ENCODE measurements at places on chromosomes 5 and 9.
A peak's percentile ranks its signal among the peaks of the same experiment; 100 is the strongest.

- no peak for DNase-seq
Observed at GRCh38 chr5:87268970-87269377, 1.3 kb downstream of the RASA1 start.

DNA sequence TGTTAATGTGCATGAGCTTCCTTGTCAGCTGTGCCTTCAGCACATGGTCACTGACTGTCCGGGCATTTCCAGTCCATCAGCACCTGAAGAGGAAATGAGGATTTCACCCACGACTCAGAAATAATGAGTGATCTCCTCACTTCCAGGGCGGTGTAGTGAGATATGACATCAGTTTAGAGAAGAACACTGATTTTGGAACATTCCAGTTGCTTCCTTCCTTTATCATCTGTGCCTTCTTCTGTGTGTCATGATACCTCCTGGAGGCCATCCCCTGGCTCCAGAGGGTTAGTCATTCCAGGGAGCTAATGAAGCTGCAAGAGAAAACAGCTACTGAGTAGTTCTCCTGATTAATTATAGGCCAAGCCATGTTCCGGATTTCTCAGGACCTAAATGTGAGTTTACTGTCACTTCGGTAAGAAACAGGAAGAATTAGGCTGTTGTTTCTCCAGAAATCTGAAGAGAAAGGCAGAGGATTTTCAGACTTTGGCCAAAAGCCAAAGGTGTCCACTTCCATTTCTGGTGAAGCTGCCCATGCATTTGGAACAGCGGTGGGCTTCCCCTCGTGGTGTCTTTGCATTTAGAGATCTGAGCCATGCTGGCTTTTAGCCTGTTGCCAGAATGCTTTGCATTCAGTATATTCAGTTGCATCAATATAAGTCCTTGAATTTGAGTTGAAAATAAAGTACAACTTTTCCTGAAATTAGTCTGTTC, 161.3 kb upstream of the OTULINL start:
- no peak for DNase-seq

DNA sequence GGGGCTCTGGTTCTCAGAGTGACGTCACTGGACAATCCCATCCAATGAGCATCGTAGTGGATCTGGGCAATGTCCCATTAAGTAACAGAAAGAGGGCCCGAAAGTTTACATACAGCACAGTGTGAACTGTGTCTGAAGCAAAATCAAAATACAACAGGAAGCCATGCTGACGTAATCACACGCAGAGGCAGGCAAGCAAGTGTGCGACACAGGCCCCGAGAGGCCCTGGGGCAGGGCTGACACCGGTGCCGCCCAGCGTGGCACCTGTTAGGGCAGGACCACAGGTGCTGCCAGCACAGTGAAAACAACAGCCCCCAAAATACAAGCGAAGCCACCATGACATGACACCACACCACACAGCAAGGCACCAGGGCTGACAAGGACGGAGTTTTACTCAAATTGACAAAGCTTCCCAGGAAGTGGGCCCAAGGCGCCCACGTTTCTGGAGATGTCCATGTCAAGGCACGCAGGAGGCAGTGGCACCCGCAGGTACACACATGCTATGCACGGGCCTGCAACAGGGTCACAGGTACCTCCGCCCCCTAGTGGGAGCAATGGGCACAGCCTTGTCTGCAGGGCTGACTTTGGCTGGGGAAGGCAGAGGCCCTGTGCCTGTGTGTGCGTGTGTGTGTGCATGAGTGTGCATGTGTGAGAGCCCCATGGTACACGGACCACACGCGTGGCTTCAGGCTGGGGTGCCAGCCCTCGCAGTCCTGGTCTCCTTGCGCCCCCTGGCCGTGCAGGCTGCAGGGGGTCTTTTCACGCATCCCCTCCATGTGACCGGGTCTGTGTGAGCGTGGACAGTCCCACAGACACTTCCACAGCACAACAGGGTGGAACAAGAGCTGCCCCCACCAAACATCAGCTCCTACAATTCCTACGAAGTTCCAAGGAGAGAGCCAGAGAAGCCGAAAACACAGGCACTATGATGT, 19.6 kb downstream of the QSOX2 start:
- peak; percentile 76 for DNase-seq

GRCh38 chr5:179225387-179225786, 119.9 kb downstream of the ADAMTS2 start:
- no peak for DNase-seq

DNA sequence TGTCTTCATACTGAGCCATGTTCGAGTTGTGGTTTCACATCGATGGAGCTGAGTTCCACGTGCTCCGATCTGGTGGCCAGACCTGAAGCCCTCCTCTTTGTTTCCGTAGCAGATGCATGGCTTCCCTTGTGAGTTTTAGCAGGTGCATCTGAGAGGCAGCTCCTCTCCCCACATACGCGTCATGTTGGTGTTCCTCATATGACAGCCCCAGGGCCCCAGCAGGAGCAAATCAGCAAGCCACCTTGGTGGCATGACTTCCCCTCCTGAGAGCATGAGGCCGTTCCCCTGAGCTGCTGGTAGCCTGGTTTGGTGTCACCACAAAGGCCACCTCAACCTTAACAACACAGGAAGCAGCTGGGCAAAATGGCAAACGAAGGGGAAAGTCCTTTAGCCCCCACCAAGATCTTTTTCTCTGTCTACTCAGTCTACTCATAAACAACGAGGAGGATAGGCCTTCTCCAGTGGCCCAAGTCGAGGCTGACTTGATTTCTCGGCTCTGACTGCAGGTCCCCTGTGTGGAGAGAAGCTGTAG, 5.9 kb downstream of the CYFIP2 start:
- DNase-seq: peak; percentile 91

- no peak for DNase-seq
Observed at GRCh38 chr9:34592895-34593601, 3.5 kb upstream of the CNTFR start.

DNA sequence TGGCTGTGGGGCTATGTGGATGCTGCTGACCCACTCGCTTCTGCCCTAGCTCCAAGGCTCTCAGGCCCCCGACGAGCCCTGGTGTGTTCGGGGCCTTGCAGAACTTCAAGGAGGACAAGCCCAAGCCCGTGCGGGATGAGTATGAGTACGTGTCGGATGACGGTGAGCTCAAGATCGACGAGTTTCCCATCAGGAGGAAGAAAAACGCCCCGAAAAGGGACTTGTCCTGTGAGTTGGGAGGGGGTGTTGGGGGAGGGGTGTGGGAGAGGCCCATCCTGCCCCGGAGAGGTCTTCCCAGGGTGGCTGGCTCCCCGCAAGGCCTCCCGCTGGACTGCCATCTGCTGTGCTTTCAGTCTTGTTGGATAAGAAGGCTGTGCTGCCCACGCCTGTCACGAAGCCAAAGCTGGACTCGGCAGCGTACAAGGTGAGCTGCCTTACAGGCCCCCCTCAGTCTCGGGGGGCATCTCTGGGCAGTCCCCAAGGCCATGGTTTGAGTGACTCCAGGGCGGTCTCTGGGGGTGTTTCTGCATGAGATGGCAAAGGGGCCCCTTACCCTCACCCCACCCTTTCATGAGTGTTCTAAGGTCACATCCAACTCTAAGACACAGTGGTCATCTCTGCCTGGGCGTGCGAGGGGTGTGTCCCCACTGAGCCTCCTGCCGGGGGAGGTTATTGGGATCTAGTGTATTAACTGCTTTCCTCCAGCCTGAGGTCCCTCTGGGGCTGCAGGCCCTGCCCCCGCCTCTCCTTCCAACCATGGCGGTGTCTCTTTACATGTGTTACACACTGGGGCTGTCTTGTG, 89.5 kb downstream of the PHF2 start:
- no peak for DNase-seq

GRCh38 chr9:79408200-79408599, 163.6 kb upstream of the TLE4 start:
- DNase-seq: no peak

Data from activated T-cell treated with anti-CD3 and anti-CD28 coated beads, Interleukin-2, amount 50 U/mL, for 72 hours (primary cell).